Endothelial cell of umbilical vein (primary cell): ENCODE measurements at places on chromosomes 7 and 10. TPM values are rescaled to one million over a fixed set of nuclear protein-coding genes. Genes with fewer than 3 reads are reported as not detected.

DNA sequence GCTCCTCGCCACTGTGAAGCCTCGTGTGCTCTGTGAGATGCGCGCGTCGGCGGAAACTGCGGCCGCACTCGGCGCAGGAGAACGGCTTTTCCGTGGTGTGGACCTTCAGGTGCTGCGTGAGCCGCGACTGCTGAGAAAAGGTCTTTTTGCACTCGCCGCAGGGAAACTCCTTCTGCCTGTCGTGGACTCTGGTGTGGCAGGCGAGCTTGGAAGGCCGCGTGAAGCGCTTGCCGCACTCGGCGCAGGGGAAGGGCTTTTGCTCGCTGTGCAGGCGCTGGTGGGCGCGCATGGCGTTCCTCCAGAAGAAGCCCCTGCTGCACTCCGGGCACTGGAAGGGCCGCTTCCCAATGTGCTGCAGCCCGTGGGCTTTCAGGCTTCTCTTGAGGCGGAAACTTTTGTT, 13.7 kb upstream of the ZNF786 start:
- no peak for DNase-seq

- DNase-seq = no peak
Measured at GRCh38 chr7:153432063-153432462, 620.1 kb upstream of the DPP6 start.

- no peak for DNase-seq
Measured at GRCh38 chr10:15436696-15437095, 65.6 kb upstream of the FAM171A1 start.

GRCh38 chr7:87119581-87119980, 32.7 kb upstream of the DMTF1 start:
- no peak for DNase-seq

DNA sequence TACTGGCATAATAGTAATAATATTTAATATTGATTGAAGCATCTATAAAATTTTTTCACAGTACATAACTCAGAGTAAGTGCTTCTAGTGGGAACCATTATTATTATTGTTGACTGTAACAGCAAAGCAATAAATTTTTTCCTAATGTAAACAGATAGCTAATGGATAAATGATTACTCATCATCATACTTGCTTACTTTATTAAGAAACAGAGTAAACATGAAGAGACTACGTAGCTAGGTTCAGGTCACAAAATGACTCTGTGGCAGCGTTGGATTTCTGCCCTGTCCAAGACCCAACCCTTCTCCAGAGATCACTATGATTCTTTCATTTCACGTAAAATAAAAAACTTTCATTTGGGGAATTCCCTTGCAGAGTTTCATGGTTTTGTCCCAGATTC, 8.3 kb upstream of the ABCB5 start:
- no peak for DNase-seq

GRCh38 chr7:55438757-55439525, 73.8 kb downstream of the LANCL2 start:
- DNase-seq = peak; percentile 9

DNA sequence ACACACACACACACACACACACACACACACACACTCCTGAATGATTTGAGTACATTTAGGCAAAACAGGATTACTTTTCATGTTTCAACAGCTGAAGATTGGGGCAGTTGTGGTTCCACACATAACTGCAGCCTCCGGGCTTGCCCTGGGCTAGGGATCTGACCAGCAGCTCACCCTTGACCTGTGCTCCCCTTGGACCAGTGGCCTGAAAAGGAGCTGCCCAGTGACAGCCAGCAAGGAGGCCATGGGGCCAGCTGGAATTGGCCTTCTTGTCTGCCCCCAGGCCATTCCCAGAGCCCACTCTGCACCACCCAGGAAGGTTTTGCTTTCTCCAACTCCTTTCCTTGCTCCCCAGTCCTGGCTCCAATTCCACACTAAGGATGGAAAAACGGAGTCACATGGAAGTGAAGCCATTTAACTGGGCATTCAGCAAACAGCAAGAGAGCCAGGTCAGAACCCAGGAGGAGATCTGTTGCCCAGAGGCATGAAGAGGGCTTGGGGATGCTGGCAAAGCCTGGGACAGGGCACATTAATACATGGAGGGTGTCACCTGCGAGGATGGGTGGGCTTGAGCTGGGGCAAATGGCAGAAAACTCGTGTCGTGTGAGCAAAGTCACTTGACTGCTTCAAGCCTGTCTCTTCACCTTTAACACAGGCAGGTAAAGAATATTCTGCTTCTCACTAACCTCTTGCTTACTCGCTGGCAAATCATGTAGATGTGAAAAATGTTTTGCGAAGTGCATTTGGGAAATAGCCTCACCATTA, 61.5 kb upstream of the GDF10 start:
- no peak for DNase-seq

DNA sequence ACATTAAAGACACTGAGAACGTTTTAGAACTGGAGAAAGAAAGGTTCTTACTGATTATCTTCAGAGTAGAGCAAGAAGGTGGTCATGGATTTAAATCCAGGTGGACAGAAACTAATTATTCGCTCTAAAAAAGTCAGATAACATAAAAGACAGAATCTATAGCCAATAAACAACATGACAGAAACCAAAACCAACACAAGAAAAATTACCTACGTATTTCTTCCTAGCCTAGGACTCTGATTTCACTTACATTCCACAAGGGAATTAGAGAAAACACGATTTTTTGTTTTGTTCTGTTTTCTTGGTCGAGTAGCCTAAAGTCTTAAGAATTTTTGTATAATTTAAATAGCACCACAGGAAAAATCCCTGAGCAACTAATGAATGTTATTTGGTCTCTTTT, 15.1 kb downstream of the CPA1 start:
- no peak for DNase-seq

GRCh38 chr10:10132009-10132408, 885.7 kb upstream of the CELF2 start:
- no peak for DNase-seq

GRCh38 chr7:74007242-74007567, 20.8 kb upstream of the ELN start:
- no peak for DNase-seq

DNA sequence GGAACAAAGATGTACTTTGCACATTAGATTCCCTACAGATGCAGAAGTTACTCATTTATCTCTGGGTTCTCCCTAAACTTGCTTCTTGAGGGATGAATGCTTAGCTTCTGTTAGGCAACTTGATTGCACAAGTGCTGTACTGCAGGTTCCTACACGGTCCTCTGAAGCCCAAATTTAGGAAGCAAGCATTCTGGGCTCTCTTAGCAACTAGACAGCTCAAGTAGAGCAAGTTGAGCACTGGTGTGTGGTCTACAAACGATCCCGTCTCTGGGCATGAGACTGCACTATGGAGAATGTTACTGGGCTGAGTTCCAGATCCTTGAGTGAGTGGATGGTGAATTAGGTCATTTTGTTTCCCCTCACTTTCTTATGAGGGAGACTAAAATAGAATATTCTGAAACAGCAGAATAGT, 14.3 kb downstream of the SEMA3D start:
- peak; percentile 72 for DNase-seq

DNA sequence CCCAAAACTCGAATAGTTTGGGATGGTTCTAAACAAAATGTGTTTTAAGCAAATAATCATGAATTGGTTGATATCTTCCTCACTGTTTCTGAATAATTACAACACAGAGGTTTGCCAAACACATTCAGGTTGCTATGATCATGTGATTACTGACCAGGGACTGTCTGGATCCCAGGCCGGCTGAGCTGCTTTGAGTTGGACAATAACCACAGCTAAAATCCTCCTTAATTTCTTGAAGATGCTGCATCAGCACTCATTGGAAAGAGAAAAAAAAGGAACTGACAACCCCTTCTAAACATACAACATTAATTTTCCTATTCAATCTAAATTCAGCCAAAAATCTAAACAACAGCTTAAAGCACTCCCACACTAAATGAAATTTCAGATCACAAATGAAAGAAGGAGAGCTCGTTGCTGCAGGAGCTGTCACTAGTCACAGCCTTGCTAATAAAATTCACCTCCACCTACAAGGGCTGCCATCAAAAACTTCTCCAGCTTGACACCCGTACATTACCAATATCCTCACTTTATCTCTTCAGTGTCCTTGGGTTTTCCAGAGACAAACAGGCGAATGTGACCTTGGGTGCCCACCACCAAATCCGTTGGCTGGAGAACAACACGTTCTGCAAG, 560.2 kb downstream of the KCNMA1 start:
- DNase-seq = no peak

GRCh38 chr7:128131731-128132130, 100.5 kb upstream of the LRRC4 start:
- DNase-seq = peak; percentile 88

DNA sequence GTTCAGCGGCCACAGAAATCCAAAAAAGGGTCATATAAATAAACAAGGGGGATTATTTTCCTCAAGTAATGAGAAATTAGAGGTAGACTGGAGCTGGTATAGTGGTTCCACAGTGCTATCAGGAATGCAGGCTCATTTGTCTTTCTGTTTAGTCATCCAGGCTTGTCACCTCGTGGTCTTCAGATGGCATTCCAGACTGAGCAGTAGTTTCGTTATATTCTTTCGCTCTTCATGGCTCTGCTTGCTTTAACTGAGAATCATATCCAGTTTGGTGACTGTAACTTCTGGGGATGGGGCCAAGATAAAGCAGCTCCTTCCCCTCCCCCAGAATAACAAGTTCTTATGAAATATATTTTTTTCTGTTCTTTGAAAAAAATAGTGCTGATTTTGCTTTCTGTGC, 9.5 kb downstream of the ANKIB1 start:
- no peak for DNase-seq

DNA sequence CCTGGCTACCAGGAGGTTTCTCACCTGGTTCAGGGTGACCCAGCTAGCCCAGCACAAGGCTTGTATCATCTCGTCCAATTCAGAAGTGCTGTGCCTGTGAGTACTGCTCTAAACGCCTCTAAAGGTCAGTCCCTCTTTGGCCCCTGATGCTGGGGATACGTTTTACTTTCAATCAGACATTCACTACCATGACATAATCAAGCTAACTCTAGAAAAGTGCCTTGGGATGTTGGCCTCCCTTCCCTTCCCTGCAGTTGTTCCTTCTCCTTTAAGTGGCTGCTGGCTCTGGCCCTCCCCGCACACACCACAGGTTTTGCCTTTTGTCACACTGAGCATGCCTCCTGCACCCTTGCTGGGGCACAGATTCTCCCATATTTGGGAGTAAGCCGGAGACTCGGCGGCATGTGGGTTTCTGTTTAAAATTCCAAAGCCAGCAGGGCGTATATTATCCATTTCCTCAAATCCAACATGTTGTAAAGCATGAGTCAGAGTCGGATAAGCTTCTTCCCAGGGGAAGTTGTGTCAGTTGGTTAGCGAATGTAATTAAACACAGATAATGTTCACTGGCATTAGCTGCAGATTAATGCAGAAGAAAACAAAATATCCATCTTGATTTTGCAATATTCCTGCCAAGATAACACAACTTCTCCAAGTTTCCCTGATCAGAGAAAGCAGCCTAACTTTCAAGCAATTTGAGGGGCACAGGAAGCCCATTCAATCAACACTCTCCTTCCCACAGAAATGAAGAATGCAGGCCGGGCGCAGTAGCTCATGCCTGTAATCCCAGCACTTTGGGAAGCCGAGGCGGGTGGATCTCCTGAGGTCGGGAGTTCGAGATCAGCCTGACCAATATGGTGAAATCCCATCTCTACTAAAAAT, 31.8 kb upstream of the VCL start:
- DNase-seq = peak; percentile 94

DNA sequence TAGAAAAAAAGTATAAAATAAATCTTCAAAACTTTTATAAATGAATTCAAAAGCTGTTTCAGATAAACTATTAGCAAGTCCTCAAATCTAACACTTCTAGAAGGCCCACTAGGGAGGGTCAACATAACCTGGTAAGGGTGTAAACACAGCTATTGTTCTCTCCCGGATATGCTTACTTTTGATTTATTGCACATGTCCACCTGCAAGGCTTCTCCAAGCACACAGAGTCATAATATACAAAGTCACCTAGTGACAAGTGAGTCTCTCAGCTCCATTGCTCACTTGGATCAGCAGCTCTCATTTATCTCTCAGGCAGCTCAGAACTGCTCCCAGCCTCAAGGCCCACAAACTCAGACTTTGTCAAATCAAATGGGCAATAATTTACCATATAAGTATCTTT, 44.0 kb upstream of the COL1A2 start:
- DNase-seq = no peak

DNA sequence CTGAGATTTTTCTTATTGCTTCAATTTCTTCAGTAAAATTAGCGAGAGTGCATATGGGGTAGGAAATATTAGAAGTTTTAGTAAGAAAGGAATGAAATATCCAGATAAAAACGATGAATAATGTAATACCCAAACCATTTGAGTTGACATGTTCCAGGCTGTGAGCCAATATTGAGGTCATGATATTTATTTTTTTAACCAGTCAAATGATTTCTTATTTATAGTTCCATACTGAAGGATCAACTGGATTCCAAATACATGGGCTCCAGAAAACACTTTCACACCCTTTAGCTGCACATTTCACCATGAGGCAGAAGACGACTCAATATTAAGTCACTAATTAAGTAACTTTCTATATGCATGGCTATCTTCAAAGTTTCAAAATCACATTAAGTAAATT, 312.5 kb downstream of the PPP1R3A start:
- no peak for DNase-seq

DNA sequence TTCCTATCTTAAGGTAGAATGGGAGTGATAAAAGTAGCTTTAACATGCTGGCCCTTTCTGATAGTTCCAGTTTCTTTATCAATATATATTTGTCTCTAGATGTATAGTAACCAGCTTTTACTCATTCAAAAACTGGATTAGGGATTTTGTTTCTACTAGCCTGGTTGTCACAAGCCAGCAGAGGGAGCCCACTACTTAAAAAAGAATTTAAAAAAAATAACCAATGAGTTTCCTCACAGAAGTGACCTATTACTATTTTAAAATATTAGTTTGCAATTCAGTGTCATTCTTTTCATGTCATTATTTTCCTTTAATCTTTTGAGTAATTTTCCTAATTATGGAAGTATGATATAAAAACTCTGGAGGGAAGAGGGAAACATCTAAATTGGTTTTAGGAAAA, 142.1 kb downstream of the PHTF2 start:
- peak; percentile 47 for DNase-seq

- DNase-seq = no peak
Measured at GRCh38 chr10:92385831-92386230, 94.9 kb downstream of the MARCHF5 start.

PPP1R17 gene
- total RNA-seq = not detected in 2 replicates

AQP1 gene
- total RNA-seq = 11.6 and 15.9 TPM in 2 replicates

TMEM184A gene
- total RNA-seq = not detected in 2 replicates

GALNT17 gene
- total RNA-seq = not detected in 2 replicates

TSPAN33 gene
- total RNA-seq = 0.16 TPM in 1 of 2 replicates, not detected in the other

OR6V1 gene
- not detected in 2 replicates for total RNA-seq

MYL10 gene
- total RNA-seq = not detected in 2 replicates

ADAP1 gene
- total RNA-seq = 0.46 and 0.49 TPM in 2 replicates

CPN1 gene
- not detected in 2 replicates for total RNA-seq

LIPK gene
- total RNA-seq = not detected in 2 replicates

UPK3B gene
- total RNA-seq = 0.77 and 0.97 TPM in 2 replicates

ADAM22 gene
- 0.53 and 1.4 TPM in 2 replicates for total RNA-seq
